Keratinocyte (primary cell): ENCODE measurements at places on chromosomes 1 and 21. TPM values are rescaled to one million over a fixed set of nuclear protein-coding genes. Genes with fewer than 3 reads are reported as not detected.

- no peak for DNase-seq
Observed at GRCh38 chr1:186165303-186165702, 209.8 kb downstream of the TPR start.

DNA sequence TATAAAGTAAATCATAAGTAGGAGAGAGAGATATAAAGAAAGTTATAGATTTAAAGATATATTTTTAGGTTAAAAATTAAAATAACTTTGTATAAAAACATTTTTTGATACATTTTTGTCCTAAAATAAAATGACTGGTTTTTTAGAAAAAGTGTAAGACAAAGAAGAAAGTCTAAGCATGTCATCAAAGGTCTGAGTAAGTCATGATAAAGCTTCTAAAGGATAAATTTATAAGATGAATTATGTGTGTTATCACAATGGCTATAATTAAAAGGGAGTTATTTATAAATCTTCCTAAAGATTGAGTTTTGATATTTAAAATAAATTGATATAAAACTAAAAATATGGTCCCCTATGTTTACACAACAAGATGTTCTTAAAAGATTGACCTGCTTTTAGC is 370.9 kb downstream of the PTPRU start:
- no peak for DNase-seq

- peak; percentile 66 for DNase-seq
Observed at GRCh38 chr1:214506972-214507431, 44.4 kb downstream of the PTPN14 start.

DNA sequence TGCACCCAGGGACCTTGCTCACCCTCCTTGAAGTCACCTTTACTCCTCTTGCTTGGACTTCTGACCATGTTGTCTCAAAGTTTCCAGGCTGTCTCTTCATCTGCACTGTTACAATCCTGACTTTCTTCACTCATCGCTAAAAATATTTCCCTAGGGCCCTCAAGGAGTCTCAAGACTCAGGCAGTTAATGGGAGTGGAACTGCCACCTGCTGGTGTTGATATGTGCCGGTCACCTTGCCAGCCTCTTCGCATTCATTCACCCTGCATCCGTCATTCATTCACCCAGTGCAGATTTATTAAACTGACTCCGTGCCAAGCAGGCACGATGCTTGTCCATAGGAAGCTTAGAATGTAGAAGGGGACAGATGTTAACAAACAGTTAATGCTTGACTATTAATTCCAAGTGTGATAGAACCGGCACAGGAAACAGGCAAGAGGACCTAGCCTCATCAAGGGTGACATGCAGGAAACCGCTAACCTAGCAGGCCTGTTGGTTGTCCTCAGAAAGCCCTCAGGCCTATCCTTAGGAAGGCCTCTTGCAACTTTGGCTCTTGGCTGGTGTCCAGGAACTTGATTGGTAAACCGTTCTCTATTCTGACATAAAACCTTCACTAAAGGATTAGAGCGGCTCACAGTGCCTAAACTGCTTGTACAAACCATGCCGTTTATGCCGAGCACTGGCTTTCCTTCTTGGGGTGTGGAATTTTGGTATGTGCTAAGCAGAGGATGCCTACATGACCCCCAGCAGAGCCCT is 342.2 kb downstream of the CAMTA1 start:
- no peak for DNase-seq

GRCh38 chr21:45296638-45297037 is 8.9 kb upstream of the POFUT2 start:
- DNase-seq, result no peak

DNA sequence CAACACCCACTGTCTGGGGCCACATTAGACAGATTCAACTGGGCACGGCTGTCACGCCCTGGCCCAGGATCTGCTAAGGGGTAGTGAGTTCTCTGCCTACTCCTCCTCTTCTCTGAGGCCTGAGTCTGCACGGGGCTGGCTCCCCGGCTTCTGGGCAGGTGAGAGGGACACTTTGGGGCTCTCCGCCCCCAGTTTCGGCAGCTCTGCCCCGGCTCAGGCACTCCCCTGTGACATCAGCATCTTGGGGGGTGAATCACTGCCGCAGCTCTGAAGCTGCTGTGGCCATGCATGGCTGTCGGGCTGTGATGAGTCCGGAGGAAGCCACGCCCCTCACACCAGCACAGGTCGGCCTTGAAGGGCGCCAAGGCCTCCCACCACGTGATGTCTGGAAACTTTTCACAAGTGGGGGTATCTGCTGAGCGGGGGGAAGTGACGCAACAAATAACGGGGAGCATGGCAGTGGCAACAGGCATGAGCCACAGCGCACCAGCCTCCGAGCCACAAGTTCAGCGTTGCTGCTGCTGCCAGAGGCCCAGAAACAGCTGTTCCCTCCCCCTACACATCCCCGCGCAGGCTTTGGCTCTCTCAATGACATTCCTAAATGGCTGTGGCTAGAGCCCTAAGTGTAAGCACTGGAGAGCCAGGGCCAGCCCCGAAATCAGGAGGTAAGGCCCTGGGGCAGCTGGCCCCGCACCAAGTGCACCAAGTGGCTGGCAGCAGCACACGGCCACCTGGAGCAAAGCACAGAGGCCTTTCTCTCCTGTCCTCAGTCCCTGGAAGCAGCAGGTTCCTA is 26.3 kb downstream of the ZBTB17 start:
- peak; percentile 99 for DNase-seq

- no peak for DNase-seq
Observed at GRCh38 chr21:25179116-25179515, 428.2 kb downstream of the MRPL39 start.

DNA sequence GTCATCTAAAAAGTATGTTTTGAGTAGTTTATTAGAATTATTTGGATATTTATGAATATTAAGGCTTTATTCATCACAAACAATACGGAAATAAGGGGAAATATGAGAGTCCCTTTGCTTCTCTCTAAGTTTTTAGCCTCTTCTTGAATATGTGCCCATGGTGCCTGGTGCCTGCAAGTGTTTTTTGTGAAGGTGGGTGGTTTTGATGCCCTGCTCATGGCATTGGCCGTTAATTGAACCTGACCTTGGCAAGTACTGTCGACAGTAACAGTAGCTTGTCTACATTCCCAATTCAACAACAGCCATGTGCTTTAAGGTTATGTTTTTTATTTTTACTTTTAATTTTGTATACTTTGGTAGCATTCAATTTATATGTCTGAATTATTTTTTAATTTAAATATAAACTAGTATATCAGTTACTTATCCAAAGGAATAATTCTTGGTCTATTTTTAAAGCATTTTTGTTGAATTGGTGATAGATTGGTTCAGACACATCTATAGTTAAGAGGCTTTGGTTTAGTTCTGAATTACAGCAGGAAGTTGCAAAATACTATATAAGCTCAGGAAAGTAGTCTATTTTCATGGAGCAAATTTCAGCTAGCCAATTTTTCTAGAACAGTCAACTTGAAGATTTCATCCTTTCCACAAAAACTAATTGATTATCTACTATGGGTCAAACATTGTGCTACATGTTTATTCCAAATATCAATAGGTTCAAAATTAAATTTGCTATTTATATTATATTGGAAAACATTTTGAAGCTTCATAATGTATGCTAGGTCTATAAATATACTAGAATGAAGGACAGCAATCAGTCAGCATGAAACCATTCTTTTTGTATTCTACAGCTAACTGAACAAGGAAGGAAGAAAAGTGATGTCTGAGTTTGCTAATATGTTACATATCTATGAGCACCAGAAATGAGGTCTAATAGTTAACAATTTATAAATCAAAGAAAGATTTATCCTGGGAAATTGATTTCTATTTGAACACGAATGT is 184.4 kb downstream of the MRPL39 start:
- no peak for DNase-seq

- DNase-seq, result no peak
Observed at GRCh38 chr1:23556635-23557470, 2.4 kb downstream of the ID3 start.

DNA sequence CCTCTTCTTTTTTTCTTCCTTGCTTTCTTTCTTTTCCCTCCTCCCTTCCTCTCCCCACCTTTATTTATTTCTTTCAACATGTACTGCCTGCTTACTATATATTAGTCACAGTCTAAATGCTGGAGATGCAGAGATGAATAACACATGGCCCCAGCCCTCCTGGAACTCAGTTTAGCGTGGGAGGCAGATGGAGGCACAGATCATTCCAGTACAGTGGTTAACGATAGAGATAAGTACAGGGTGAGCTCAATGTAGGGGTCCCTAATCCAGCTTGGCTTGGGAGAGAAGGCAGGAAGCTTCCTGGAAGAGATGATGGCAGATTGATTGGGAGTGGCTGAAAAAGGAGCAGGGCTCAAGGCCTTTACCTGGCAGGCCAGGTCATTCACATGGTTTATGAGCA is 55.6 kb upstream of the PPP2R5A start:
- DNase-seq, result no peak

GRCh38 chr1:100034470-100034869 is 64.7 kb downstream of the SLC35A3 start:
- no peak for DNase-seq

- DNase-seq, result no peak
Observed at GRCh38 chr1:56028244-56028643, 551.1 kb downstream of the PLPP3 start.

- DNase-seq, result no peak
Observed at GRCh38 chr1:17093822-17094393, 25.3 kb downstream of the PADI2 start.

GRCh38 chr1:212622906-212623305 is 14.3 kb downstream of the ATF3 start:
- no peak for DNase-seq

GRCh38 chr1:19680644-19681043 is 16.0 kb downstream of the HTR6 start:
- no peak for DNase-seq

TLCD4 gene
- polyA plus RNA-seq, result 0.01 to 0.02 TPM in 2 of 3 replicates, not detected in the other

ERICH3 gene
- not detected in 3 replicates for polyA plus RNA-seq

INKA2 gene
- polyA plus RNA-seq, result 1.8 to 2.8 TPM (median 2.7 TPM) in 3 replicates

CHI3L2 gene
- polyA plus RNA-seq, result 1.0 to 2.5 TPM (median 2.4 TPM) in 3 replicates

PTPN7 gene
- 0.06 to 0.10 TPM in 2 of 3 replicates, not detected in the other for polyA plus RNA-seq

SGIP1 gene
- 0.02 to 0.09 TPM (median 0.05 TPM) in 3 replicates for polyA plus RNA-seq

CLDN19 gene
- polyA plus RNA-seq, result 0.06 TPM in 1 of 3 replicates, not detected in the others
